ENCODE measurements at places on chromosomes 7 and 10.

GRCh38 chr7:41738336-41738735 lies 35.4 kb upstream of the INHBA start:
- no peak for DNase-seq

- no peak for DNase-seq
Observed at GRCh38 chr7:4065190-4065589, 616.9 kb upstream of the FOXK1 start.

- DNase-seq, result no peak
Observed at GRCh38 chr10:2938869-2939268, 128.5 kb upstream of the PFKP start.

- DNase-seq, result no peak
Observed at GRCh38 chr10:131896403-131896802, 4.4 kb upstream of the PPP2R2D start.

DNA sequence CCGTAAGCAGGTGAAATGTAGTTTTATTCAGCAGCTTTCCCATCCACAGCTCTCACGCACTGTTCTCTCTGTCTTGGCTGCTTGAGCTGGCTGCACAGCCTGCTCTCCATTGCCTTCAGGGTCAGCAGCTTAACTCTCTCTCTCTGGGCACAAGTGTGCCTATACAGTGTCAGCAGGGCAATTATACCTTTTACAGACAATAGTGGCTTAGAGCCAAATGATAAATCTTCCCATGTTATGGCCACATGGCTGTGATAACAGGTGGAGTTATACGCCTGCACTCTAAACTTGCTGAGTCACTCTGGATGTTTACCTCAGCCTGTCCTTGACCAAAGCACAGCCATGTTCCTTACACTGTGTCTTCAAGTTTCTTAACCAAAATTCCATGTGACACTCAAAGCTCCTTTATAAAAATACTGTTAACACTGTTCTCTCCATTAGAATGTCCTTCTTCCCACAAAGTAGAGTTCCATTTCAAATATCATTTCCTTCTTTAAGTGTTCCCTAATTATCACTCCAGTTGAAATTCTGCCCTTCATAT lies 6.1 kb downstream of the RNF133 start:
- no peak for DNase-seq

DNA sequence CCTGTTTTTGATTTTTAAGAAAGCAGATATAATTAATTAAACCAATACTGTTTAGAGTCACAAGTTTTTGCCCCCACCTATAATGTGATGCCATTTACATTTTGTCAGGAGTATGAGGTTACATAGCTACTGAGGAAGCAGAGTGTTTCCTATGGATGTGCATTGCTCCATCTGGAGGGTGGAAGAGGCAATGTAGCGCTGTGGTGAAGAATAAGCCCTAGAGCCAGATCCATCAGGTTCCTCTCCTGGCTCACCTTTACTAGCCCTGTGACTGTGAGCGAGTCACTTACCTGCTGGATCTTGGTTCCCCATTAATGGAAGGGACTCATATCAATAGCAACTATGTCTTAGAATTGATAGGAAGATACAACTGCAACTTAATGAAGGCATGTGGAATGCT lies 216.0 kb downstream of the GPAM start:
- no peak for DNase-seq

DNA sequence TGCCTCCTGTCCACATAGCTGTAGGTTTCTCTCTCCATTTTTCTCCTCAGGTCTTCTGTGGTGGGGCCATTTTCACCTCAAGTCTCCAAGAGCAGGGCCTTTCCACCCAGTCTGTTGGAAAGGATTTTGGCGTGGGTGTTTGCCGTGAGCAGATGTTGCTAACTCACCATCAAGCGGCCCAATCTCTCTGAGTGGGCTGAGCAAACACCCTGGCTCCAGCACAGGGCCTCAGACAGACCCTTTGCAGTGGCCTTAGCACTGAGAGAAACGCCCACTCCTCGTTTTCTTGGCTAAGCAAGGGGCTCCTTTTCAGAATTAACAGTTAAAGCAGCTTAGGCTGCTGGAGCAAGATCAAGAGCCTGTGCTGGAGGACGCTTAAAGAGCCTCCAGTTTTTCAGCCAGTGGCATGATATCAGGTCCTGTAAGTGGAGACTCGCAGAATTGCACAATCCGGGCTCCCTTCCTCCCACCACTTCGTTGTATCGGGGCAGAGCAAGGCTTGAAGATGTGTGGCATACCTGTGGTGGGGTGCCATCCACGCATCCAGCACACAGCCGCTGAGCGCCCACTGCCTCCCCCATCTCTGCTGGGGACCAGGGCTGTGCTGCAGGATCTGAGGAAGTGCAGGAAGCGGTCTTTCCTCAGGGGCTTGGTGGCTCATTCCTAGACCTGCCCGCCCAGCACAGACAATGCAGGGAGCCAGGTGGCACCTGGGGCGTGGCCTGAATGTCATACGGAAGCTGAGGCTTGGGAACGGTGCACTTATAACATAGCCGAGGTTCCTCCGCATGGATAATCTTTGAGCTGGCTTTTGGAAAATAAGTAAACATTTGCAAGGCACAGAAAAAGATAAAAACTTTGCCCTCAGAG lies 142.7 kb downstream of the ADARB2 start:
- no peak for DNase-seq

Data from 8988T (cell line).